ENCODE measurements at places on chromosomes 4 and X.
A peak's percentile ranks its signal among the peaks of the same experiment; 100 is the strongest.

DNA sequence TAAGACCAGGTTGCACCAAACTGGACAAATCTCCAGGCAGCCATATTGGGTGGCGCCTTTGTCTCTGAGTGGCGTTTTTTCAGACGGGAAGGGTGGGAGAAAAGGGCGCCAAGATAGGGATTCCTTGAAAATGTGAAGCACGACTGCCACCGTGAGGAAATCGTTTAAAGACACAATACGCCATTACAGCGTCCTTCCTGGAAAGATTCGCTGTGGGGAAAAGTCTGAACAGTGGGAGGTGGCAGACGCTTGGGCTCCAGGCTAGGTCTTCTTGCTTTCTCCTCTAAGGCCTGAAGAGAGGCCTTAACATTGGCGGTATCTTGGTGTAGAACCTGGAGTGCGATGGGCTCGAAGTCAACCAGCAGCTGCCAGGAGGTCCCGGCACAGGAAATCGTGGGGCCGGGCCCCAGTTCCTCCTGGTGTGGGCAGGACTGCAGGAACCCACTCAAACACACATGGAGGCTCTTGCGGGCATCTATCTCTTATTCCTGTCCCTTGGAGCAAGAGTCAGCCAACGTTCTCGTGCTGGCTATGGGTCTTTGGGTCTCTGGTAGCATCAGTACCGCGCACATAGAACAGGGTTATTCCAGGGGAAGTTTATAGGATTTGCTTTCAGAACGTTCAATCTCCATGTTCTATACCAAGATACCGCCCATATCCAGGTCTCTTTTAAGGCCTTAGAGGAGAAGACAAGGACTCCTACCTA lies 208.8 kb downstream of the OR13H1 start:
- DNase-seq, result peak; percentile 81

DNA sequence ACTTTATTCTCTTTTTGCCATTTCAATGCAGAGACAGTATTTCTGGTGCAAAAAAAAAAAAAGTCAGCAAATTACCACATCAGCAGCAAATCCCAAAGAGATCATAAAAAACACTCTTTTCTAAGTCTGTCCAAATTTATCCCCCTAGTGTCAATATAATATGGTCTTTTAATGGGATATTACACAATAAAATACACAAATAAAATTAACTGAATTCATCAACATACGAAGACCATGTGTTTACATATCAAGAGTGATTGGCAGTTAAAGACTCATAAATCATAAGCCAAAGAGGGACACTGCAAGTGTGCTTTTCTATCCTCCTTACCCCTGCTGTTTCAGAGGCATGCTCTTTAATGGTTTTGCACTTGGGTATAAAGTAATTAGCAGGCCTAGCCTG lies 340.2 kb upstream of the DKK2 start:
- DNase-seq, result no peak

GRCh38 chr4:139314047-139314800 lies 11.9 kb upstream of the NDUFC1 start:
- DNase-seq, result no peak

DNA sequence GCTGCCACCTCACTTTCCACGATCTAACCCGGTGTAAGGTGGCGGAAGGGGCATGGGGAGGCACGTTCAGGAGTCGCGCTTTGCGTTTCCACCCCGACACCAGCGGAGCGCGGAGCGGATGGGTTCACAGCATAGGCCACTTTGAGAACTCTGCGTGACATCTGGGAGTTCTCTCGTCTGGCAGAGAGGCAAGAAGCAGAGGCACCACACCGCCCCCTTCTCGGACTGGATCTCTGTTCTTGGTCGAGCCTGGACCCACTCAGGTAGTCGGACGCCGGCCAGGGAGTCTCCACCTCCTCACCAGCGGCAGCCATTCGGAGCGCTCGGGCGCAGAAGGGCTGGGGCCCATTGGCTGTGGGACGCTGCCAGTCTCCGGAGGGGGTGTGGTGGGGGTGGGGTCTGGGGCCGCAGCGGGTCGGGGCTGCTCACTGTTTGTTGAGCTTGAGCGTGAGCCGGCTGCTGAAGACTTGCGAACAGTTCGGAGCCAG lies at the start of gene DACH2:
Gene DACH2 (plus strand): TSS at position 428 of the 488 bp plus-strand sequence.
- no peak for DNase-seq

GRCh38 chr4:4440333-4441061 lies 53.6 kb downstream of the NSG1 start:
- DNase-seq, result no peak

GRCh38 chr4:87555773-87556619 lies 26.8 kb upstream of the SPARCL1 start:
- DNase-seq, result no peak

DNA sequence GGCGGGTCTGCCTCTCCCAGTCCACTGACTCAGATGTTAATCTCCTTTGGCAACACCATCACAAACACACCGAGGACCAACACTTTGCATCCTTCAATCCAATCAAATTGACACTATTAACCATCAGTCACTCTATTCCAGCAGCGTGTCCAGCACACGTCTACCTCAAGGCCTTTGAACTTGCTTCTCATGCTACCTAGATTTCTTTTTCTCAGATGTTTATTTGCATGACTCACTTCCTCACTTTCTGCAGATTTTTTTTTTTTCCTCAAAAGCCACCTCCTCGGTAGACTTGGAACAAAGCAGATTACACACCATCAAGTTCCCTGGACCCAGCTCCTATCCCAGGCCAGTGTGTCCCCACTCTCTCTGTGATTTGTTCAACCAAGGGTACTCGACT lies 49.5 kb downstream of the SUPT20HL2 start:
- DNase-seq, result no peak

DNA sequence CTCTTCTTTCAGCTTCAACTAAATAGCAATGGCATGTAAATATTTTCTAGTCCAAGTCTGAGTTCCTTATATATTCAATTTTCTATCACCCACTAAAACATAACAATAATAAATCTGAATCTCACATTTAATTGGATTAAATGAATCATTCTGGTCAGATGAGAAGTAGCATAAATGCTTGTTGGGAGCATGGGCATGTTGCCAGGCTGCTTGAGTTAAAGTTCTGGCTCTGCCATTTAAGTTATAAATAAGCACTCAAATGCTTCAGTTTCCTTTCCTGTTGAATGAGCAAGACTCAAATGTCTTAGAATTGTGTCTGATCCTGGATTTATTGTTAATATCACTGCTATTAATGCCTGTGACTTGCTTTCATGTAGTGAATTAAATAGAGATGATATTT lies 496.3 kb downstream of the STPG2 start:
- DNase-seq, result no peak

DNA sequence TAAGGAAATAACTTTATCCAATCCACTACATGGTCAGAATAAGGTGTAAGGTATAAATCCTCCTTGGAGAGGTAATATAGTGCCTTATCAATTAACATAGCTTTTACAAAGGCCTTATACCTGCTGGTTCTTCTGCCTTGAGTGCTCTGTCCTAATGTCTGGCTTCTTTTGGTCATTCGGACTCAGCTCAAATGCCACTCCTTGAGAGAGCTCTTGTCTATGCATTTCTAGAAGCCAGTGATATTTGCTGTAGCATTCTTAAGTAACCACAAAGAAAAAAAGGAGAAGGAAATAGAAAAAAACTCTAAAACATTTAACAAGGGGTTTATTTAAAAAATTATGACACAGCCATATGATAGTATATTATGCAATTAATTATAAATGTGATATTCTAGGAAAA lies 444.8 kb upstream of the SLIT2 start:
- DNase-seq, result no peak

GRCh38 chr4:5378002-5378401 lies 326.7 kb downstream of the STK32B start:
- DNase-seq, result no peak

DNA sequence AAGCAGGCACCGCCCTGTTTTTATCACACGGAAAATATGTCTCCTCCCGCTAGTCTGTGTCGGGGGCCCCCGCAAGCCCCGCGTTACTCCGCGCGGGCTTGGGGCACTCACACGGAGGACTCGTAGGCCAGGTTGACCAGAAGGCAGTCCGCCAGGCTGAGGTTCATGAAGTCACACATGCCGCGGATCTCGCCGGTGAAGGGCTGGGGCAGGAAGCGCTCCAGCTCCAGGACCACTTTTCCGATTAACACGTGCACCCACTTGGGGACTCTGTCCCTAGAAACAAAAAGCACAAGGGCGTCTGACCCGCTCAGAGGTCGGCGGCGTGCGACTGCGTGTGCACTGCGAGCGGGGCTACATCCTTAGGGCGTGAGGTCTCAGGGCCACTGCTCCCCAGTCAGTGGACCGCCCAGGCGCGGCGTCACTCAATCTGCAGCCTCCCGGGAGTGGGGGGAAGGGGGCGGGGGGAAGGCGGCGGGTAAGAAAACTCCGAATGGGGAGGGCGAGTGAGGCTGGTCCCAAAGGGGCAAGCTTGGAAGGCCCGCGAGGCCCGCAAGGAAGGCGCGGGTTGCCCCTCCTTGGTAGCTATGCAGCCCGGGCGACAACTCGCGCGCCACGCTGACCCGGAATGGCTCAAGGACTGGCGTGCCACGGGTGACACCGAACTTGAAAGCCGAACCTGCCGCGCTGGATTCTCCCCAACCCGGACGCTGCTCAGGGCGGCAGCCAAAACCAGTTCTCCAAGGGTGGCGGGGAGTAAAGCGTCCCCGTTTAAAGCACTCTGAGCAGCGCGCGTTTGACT lies 722 bp downstream of the NAAA start:
- DNase-seq, result peak; percentile 27

DNA sequence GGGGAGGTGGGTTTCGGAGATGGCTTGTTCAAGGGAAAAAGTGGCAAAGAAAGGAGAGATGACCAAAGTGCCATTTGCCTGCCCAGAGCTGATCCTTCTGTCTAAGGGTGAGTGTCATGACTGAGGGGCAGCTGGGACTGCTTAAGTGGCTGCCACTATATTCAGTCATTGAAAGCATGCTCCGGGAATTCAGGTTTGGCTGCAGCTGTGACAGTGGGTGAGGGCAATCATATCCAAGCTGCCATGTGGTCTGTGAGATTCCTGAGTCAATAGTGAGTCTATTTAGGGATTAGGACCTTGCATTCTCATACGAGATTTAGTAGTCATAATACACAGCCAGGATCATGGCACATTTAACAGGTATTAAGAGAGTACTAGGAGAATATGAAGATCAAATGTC lies 138.8 kb upstream of the BANK1 start:
- no peak for DNase-seq

DNA sequence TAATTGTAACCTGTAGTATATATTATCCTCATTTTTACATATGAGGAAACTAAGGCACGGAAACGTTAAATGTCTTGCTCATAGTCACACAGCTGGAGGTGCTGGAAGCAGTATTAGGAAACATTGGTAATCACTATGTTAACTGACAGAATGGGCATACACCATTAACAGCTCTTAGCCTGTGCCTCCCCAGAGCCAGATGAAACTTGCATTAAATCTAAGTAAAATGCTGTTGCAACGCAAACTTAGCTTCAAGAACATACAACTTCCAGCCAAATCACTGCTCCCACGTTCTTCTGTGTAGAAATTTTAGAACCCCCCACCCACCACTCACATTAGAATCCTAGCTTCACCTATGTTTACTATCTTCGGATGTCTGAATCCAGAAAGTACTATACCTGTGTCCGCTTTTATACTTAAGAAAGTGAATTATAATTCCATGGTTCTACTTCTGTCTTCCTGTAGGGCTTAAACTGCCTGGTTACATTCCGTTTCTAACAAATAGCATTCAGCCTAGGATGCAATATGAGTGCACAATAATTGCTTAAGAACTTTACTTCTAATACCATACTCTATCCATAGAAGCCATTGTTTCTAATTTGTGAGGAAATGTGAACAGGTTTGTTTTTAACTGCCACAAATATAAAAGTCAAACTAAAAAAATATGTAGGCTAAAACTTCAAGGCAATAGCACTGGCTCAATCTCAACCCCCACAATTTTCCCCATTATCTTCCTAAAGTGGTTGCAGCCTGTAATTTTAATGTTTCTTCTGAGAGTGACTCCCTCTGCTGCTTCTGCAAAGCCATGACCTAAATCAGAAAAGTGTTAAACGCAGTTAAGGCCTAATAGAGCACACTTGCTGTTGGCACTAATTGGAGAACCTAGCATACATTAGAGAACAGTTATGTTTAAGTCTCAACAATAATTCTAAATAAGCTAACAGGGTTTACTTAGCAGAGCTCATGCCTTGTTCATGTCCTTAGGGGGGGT lies 4.4 kb downstream of the UNC5C start:
- no peak for DNase-seq

DNA sequence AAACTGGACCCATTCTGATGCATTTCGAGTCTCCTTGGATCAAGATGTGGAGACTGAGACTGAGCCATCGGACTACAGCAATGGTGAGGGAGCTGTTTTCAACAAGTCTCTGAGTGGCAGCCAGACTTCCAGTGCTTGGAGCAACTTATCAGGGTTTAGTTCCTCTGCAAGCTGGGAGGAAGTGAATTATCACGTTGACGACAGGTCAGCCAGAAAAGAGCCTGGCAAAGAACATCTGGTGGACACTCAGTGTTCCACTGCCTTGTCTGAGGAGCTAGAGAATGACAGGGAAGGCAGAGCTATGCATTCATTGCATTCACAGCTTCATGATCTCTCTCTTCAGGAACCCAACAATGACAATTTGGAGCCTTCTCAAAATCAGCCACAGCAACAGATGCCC lies 84.8 kb downstream of the NEUROG2 start:
- no peak for DNase-seq

DNA sequence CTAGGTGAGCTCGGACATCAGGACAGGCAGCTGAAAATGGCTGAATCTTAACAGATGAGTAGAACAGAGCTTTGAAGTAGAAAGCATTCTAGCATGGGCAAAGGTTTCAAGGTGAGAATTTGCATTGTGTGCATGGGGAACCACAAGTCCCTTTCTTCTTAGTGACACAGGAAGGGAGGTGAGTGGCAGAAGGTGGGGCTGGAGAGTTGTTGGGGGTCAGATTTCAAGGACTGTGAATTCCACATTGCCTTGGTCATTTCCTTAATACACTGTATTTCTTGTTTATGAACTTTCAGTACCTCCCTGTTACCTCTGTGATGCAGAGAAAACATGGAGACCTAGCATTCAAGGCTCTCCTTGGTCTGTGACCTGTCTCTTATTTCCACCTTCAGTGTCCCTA lies 4.1 kb downstream of the APEX2 start:
- DNase-seq, result no peak

GRCh38 chrX:107678957-107679740 lies 50.8 kb downstream of the PRPS1 start:
- no peak for DNase-seq

GRCh38 chr4:169315530-169316343 lies 45.0 kb upstream of the SH3RF1 start:
- DNase-seq, result peak; percentile 22

- DNase-seq, result no peak
These were observed 71.5 kb downstream of the SORBS2 start for GRCh38 chr4:185740471-185740873.

GRCh38 chr4:165288639-165289422 lies 38.6 kb upstream of the MSMO1 start:
- no peak for DNase-seq

GRCh38 chr4:181569553-181569952 lies 673.6 kb upstream of the TENM3 start:
- no peak for DNase-seq

- no peak for DNase-seq
These were observed 392.5 kb downstream of the BCOR start for GRCh38 chrX:39705290-39705689.

DNA sequence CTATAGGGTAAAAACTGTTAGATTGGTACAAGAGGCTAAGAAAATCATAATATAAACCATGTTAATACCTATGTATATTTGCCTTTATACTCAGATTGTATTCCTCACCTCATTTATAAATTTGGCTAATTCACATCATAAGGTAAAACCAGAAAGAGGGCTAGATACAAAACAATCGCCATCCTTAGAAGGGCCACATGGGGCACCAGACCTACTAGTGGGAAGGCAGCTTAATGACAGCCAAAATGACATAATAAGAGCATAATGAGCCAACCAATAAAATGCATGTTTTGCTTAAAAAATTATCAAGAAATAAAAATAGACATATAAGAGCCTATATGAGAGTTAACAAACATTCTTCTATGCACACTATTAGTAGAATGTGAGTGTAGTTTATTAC lies 107.3 kb upstream of the PRDX4 start:
- DNase-seq, result no peak
